ENCODE measurements at places on chromosomes 6 and 20.

GRCh38 chr6:19317431-19317986, 519.7 kb upstream of the ID4 start:
- no peak for DNase-seq
- H3K36me3 ChIP-seq, result no peaks in the 10 kb centered on the region
- H3K4me3 ChIP-seq, result no peak overlapping the region
- H3K27me3 ChIP-seq, result no peaks in the 10 kb centered on the region

DNA sequence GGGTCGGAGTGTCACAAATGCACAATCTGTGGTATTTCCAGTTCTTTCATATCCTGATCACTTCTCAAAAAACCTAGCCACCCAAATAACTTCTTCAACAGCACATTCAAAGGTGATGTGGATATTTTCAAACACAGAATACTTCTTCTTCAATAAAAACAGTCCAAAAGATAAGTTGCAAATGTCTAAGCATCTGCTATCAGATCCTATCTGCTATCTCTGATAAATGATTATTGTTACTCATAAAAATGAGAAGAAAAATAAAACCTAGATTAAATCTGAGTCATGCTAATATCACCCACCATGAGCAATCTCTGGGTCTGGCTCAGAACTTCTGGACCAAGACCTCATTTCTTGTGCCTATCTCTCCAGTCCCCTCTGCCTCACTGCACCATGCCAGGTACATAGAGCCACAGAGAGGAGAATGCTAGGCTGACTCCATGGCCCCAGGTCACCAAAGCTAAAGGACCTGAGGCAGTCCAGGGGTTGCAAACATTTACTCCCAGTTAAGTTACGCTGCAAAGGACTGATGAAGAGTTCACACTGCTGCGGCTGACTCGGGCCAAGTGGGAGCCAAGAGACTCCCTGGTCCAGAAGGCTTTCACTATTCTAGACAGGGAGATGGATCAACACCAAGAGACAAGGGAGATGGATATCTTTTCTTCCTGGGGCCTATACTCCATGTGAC, 101.4 kb downstream of the KIF13A start:
- H3K27ac ChIP-seq, result no peak overlapping the region
- no peaks in the 10 kb centered on the region for H3K36me3 ChIP-seq
- no peak for DNase-seq

GRCh38 chr20:43983904-43984361, 69.3 kb downstream of the TOX2 start:
- H3K36me3 ChIP-seq, result no peaks in the 10 kb centered on the region
- no peak overlapping the region for H3K27ac ChIP-seq
- no peaks in the 10 kb centered on the region for H3K27me3 ChIP-seq
- no peak for DNase-seq
- no peaks in the 10 kb centered on the region for H3K4me1 ChIP-seq

GRCh38 chr6:87675004-87675681, 26.9 kb downstream of the AKIRIN2 start:
- H3K36me3 ChIP-seq, result peaks cover 25% of the 10 kb centered on the region
- no peak overlapping the region for H3K27ac ChIP-seq
- DNase-seq, result no peak
- H3K27me3 ChIP-seq, result no peaks in the 10 kb centered on the region
- H3K4me3 ChIP-seq, result no peak overlapping the region

DNA sequence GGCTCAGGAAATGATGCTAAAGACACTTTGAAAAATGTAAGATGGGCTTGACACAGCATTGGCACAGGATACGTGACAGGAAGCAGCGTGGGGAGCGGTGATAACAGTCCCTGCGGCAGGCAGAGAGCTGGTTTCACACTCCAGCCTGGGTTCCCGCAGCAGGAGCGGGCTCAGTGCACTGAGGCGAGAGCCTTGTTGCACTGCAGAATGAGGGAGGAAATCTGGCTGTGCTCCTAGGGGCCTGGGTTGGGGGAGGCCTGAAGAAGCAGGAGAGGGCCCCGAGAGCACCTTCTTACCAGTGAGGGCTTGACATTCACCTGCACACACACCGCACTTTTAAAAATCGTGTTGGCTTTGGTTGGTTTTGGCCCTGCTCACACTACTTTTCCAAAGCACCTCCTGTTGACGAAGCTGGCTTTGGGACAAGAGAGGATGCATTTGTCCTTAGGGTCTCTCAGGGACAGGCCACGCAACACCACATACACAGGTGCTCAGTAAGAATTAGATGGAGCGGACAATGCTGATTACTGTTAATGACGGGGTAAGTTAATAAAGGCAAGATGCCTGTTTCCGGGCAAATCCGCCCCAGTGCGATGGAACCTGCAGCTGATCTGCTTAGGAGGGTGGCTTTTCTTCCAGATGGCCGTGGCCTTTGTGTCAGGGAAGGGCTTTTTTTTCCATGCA, 49.4 kb upstream of the ARMC2 start:
- DNase-seq, result no peak
- H3K36me3 ChIP-seq, result no peaks in the 10 kb centered on the region
- H3K27ac ChIP-seq, result no peak overlapping the region
- no peak overlapping the region for H3K4me3 ChIP-seq
- H3K27me3 ChIP-seq, result no peaks in the 10 kb centered on the region
- no peaks in the 10 kb centered on the region for H3K4me1 ChIP-seq

DNA sequence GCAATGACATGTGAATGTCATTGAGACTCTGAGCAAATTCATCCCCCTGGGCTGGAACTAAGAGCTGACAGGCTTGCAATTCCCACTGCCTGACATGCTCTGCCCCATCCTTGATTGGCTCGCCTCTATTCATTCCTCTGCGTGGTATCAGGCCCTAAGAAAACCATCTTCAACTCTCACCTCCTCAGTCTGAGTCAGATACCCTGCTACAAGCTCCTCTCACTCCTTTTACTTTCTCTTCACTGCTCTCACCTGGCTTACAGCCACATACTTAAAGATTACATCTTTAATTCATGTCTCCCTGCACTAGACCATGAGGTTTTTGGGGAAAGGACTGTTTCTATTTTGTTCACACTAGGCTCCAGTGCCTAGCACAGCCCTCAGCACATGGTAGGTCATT, 131.6 kb downstream of the KIF6 start:
- H3K4me3 ChIP-seq, result no peak overlapping the region
- H3K4me1 ChIP-seq, result no peaks in the 10 kb centered on the region
- H3K27ac ChIP-seq, result no peak overlapping the region
- DNase-seq, result no peak

- no peak overlapping the region for H3K27ac ChIP-seq
- no peak overlapping the region for H3K4me3 ChIP-seq
- H3K4me1 ChIP-seq, result no peaks in the 10 kb centered on the region
- DNase-seq, result no peak
- H3K36me3 ChIP-seq, result no peaks in the 10 kb centered on the region
Observed at GRCh38 chr6:130207979-130208649, 14.6 kb downstream of the SAMD3 start.

- DNase-seq, result no peak
- H3K27ac ChIP-seq, result no peak overlapping the region
- no peaks in the 10 kb centered on the region for H3K36me3 ChIP-seq
- H3K4me3 ChIP-seq, result no peak overlapping the region
- no peaks in the 10 kb centered on the region for H3K4me1 ChIP-seq
- no peaks in the 10 kb centered on the region for H3K27me3 ChIP-seq
Observed at GRCh38 chr20:61464307-61465303, 212.5 kb downstream of the CDH4 start.

GRCh38 chr20:8756410-8756809, 312.5 kb upstream of the PLCB4 start:
- H3K27ac ChIP-seq, result no peak overlapping the region
- H3K36me3 ChIP-seq, result no peaks in the 10 kb centered on the region
- H3K4me3 ChIP-seq, result no peak overlapping the region
- H3K27me3 ChIP-seq, result no peaks in the 10 kb centered on the region
- no peak for DNase-seq
- H3K4me1 ChIP-seq, result no peaks in the 10 kb centered on the region

DNA sequence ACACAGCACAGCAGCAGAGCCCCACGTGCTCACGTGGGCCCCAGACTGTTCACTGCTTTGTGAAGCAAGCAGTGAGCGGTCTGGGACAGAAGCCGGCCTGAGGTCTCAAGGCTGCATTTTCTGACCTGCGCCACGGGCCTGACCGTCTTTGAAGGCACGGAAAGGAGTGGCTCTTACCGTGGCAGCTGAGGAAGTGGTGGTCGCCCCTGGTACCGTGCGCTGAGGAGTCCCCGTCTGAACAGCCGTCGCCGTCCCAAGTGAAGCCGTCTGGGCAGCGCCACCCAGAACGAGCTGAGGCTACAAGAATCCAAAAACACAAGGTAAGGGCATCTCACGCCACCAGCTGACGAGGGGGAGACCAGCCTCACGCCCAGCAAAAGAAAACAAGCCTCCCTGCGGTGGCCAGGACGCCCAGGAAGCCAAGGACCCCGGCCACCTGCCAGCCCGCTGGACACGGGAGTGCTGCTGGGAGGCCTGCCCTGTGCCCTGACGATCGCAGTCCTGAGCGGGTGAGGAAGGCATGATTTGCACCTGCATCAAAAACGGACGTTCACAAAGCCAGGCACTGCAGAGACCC, 55.7 kb downstream of the TAF4 start:
- no peak overlapping the region for H3K4me3 ChIP-seq
- no peak overlapping the region for H3K27ac ChIP-seq
- peaks cover 47% of the 10 kb centered on the region for H3K36me3 ChIP-seq
- no peaks in the 10 kb centered on the region for H3K4me1 ChIP-seq
- DNase-seq, result no peak

DNA sequence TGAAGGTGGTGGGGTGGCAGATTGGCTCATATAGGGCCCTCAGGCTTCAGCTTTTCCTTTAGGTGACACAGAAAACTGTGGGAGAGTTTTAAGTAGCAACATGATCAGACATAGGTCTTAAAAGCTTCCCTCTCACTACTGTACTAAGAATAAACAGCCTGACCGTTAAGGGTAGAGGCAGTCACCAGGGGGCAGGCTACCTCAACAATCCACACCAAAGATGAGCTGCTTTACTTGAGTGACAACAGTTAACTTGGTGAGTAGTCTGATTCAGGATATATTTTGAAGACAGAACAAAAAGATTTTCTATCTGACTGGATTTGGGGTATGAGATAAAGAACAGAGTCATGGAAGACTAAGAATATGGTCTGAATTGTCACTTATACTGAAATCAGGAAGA, 193.1 kb upstream of the SHLD1 start:
- H3K27me3 ChIP-seq, result no peaks in the 10 kb centered on the region
- no peak overlapping the region for H3K27ac ChIP-seq
- no peak overlapping the region for H3K4me3 ChIP-seq
- DNase-seq, result no peak
- H3K36me3 ChIP-seq, result peaks cover 77% of the 10 kb centered on the region

GRCh38 chr20:37841971-37842370, 61.0 kb upstream of the VSTM2L start:
- no peak overlapping the region for H3K4me3 ChIP-seq
- H3K27me3 ChIP-seq, result no peaks in the 10 kb centered on the region
- DNase-seq, result no peak
- H3K4me1 ChIP-seq, result no peaks in the 10 kb centered on the region
- peaks cover 40% of the 10 kb centered on the region for H3K36me3 ChIP-seq
- no peak overlapping the region for H3K27ac ChIP-seq

DNA sequence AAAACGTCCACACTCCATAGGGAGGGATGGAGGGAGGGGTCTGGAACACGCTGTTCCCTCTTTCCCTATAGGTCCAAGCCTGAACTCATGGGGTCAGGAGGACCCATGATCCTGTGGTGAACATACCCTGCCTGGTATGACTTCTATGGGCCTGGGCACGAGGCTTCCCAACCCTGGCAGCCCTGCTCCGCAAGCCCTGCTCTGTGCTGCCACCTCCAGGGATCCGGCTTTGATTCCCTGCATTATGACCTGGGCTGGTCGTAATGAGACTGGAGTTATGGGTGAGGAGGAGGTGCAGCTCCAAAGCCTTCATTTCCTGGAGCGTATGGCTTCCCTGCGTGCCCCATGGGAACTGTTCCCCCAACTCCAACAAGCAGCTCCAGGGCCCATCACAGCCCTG, 54.9 kb downstream of the CDH22 start:
- H3K4me3 ChIP-seq, result no peak overlapping the region
- no peaks in the 10 kb centered on the region for H3K36me3 ChIP-seq
- DNase-seq, result no peak
- no peaks in the 10 kb centered on the region for H3K4me1 ChIP-seq
- no peak overlapping the region for H3K27ac ChIP-seq
- H3K27me3 ChIP-seq, result peaks cover 7% of the 10 kb centered on the region

- H3K27ac ChIP-seq, result no peak overlapping the region
- no peak for DNase-seq
- no peaks in the 10 kb centered on the region for H3K27me3 ChIP-seq
- peaks cover 14% of the 10 kb centered on the region for H3K4me1 ChIP-seq
- peaks cover 50% of the 10 kb centered on the region for H3K36me3 ChIP-seq
Observed at GRCh38 chr20:3800256-3800877, 4.3 kb downstream of the CDC25B start.

GRCh38 chr20:50645253-50646068, 45.9 kb downstream of the RIPOR3 start:
- no peaks in the 10 kb centered on the region for H3K27me3 ChIP-seq
- H3K36me3 ChIP-seq, result no peaks in the 10 kb centered on the region
- DNase-seq, result no peak
- H3K4me1 ChIP-seq, result no peaks in the 10 kb centered on the region
- H3K27ac ChIP-seq, result no peak overlapping the region

DNA sequence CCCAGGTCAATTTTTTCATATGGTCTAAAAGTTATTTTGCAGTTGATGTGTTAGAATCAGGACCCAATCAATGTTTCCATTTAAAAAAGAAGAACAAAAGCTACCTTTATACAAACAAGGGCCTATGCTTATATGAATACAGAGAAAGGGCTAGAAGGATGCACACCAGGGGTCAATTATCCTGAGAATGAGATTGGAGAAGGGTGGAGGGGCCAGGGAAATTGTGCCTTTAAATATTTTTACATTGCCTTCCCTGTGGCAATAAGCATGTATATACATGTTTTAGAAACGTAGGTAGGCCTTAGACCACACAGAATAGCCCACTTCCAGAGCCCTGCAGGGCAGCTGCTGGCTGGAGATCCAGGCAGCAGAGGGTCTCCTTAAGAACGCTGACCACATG, 12.7 kb downstream of the EXOC2 start:
- no peaks in the 10 kb centered on the region for H3K4me1 ChIP-seq
- no peak overlapping the region for H3K4me3 ChIP-seq
- no peaks in the 10 kb centered on the region for H3K27me3 ChIP-seq
- H3K36me3 ChIP-seq, result no peaks in the 10 kb centered on the region
- H3K27ac ChIP-seq, result no peak overlapping the region
- no peak for DNase-seq

DNA sequence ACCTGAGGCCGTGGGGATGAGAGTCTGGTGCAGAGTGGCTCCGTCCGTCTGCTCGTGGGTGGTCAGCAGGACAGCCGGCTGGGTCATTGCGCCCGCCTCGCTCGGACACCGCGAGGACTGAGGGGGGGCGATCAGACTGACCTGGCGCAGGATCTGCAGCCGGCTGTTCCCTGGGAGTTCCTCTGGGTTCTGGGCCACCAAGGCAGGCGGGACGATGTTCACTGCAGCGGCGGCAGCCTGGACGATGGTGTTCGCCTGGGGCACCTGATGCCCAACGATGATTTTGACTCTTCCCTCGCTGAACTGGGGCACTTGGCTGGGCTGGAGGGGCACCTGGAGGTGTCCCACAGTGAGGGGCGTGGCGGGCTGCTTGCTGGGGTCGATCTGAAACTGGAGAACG, 39.2 kb downstream of the ZFP64 start:
- no peaks in the 10 kb centered on the region for H3K4me1 ChIP-seq
- no peak overlapping the region for H3K27ac ChIP-seq
- H3K36me3 ChIP-seq, result peaks cover 25% of the 10 kb centered on the region
- no peak overlapping the region for H3K4me3 ChIP-seq
- DNase-seq, result no peak
